HT-29 (cell line): ENCODE measurements at places on chromosomes 2 and 18.

GRCh38 chr2:78355967-78356366, 669.5 kb upstream of the REG3G start:
- DNase-seq, result no peak

DNA sequence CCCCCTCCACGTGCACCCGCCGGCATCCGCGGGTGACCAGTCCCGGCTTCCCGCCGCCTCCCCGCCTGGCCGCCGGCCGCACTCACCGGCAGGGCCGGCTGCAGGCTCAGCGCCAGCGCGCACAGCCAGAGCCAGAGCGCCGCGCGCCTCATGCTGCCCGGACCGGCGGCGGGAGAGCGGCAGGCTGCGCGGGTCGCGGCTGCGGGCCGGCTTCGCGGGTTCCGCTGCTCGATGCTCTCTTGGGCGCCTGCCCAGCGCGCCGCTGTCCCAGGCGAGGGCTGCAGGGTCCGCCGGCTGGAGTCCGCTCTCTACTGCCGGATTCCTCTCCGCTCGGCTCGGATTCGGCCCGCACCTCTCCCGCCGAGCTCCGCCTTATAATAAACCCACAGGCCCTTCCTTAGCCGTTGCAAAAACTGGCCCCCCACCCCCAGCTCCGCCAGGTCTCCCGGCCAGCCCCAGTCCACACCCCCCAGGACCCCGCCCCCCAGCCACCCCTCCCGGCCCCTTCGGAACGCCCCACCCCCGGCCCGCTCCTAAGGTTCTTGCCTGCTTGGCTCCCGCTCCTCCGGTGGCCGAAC, at the start of gene SDC1:
TSS of gene SDC1 (minus strand) at position 415 of the 578 bp plus-strand sequence. CDS start at position 152, 263 bp downstream.
- no peak for DNase-seq

DNA sequence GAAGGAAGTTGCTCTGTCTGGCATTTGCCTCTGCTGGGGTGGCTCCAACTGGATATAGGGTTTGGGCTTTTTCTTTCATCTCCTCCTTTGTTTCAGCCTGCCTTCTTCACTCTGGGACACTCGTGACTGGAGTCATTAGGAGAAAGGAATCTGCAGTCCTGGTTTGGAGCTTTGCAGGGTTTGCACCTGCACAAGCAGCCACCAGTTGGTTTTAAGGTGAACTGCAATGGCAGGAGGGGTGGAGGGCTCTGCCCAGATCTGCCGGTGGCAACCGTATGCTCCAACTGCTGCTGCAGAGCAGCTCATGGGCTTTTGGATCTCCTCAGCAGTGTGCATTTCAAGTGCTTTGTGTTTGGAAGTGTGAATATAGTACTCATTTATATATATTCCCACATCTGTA, 131.3 kb upstream of the MGAT5 start:
- DNase-seq, result peak; percentile 55

- no peak for DNase-seq
Measured at GRCh38 chr2:152544638-152545037, 172.6 kb downstream of the PRPF40A start.

- DNase-seq, result no peak
Measured at GRCh38 chr2:235283246-235283645, 210.6 kb upstream of the AGAP1 start.
